Left kidney (tissue), 8 donors: ENCODE measurements at places on chromosomes 11 and 22. TPM values are rescaled to one million over a fixed set of nuclear protein-coding genes. Genes with fewer than 3 reads are reported as not detected.

DNA sequence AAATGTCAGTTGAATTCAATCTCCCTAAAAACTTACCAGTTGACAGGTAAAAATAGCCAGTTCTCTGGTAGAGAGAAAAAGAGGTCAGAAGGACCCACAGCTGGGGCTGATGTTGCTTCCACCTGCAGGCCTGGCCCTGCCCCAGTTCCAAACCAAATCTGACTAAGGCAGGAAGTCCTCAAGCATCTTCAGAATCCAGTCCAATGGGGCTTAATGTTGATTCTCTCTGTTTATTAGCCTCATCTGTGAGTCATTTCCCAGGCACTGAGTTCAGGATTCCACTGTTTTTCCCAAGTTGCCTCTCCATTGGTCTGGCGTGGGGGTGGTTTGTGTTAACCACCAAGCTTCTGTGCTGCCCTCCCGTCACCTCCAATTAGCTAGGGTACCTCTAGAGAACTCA, 601.8 kb downstream of the INSC start:
- no peak for DNase-seq

GRCh38 chr22:36365020-36365411, 22.8 kb downstream of the MYH9 start:
- no peak for DNase-seq

- DNase-seq: no peak
Observed at GRCh38 chr11:2381494-2382128, 4.5 kb downstream of the CD81 start.

GRCh38 chr11:65662247-65662798, 393 bp downstream of the RELA start:
- DNase-seq: no peak

DNA sequence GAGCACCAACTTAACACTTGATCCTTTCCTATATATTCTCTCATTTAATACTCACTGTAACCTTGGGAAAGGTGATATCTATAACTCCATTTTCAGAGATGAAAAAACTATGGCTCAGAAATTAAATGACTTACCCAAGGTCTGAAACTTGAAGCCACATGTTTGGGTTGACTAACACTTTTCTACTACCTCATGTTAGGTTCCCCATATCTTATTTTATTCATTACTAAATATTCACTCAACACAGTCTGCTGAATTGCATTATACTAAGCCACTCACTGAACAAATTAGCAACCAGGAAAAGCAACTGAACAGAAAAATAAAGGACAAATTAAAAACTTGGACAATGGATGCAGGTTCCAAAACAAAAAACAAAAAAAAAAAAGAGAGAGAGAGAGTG, 59.9 kb downstream of the FAM168A start:
- no peak for DNase-seq

DNA sequence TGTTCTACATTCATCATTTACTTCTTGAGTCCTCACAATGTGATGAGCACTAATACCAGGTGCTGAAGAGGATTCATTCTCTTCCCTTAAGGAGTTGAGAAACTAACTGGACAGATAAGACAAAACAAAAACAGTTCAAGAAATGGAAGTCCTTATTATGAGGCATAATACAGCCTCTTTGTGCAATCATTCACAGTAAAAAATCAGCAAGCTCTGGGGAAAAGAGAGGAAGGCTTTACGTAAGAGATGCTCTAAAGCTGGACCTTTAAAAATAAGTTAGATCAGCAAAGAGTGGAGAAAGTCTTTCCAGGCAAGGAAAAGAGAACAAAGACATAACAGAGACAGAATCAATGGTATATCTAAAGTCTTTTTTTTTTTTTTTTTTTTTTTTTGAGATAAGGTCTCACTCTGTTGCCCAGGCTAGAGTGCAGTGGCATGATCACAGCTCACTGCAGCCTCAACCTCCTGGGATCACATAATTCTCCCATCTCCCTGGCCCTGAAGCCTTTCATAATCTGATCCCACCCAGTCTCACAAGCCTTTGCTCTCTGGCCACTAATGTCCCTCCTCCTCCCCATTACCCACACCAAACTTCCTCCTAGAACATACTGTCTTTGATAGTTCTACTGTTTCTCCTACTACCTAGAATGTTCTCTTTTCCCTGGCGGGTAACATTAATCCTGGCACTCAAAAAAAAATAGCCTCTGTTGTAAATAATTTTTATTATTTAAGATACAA, 40.9 kb downstream of the MRTFA start:
- DNase-seq: no peak

GRCh38 chr22:35726933-35727332, 9.3 kb downstream of the APOL5 start:
- no peak for DNase-seq

GRCh38 chr11:1226226-1226985, 3.5 kb downstream of the MUC5B start:
- no peak for DNase-seq

- DNase-seq: no peak
Observed at GRCh38 chr22:47606426-47606825, 844.0 kb downstream of the TBC1D22A start.

- DNase-seq: no peak
Observed at GRCh38 chr11:67053896-67054329, 2.7 kb upstream of the RHOD start.

DNA sequence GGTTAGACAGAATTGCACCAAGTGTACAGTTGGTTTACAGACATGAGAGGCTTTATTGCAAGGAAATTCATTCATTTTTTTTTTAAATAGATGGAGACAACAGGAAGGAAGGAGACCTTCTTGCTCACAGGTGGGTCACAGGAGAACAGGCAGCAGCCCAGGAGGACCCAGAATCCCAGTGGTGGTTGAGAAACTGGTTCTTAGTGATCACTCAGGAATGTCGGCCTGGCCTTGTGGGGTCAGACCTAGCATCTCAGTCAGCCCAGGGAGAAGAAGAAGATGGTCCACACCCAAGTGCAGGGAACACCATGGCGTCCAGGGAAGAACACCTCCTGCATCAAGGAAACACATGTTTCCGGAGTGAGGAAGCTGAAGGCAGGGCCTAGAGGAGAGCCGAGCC, 849 bp downstream of the KRTAP5-11 start:
- no peak for DNase-seq

DNA sequence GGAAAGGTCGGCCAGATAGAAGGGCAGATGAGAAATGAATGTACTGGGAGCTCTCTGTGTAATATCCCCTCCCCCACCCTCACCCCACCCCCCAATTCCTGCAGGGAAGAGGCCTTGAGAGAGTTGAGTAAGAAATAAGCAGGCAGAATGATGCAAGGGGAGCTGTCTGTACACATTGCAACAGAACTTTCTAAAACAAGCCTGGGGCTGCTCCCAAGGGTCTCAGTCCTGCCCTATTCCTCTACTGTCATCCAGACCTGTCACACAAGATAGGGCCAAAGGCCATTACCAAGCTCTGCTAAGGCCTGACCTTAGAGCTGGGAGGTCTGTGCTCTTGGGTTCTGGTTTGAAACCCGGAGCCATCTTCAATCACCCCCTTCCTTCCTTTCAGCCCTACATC, 5.7 kb upstream of the DGAT2 start:
- no peak for DNase-seq

DNA sequence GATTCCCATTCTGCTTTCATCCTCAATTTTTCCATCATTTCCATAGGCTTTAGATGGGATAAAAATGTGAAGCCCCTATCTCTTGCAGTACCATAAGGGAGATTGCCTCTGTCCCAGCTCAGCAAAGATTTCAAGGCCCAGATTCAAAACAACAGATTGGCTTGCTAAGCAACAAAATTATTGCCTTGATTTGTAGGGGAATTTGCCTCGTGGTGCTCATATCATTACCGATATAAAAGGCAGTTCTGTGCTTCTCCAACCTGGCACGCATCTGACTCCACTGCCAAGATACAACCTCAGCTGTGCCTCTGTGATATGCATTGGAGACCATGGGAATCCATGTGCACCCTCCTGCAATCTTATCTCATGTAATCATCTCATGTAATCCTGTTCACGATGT, 25.0 kb upstream of the CEP126 start:
- no peak for DNase-seq

DNA sequence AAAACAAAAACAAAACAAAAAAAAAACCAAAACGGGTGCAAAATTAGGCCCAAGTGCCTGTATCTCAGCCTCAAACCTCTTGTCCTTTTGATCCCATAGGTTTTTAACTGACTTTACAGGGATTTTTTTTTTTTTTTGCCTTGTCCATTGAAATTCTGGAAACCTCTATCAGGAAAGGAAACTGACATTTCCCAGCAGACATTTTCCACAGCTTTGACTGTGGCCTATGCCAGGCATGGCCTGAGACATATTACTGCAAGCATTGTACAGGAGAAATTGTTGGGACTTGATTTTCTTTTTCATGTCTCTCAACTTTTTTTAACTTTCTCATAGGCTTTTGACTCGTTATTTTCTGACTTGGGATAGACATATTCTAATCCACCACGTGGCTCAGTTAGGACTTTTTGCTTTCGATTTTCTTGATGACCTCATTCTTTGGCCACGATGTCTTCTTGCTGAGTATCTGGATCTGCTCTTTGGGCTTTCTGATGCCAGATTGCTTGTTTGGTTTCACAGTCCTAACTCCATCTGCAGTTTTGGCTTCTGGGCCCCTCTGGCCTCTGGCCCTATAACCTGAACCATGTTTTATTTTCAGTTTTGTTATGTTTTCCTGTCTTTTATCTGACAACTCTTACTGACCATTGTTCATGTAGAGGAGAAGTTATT, 336.1 kb upstream of the C11orf87 start:
- DNase-seq: no peak

DNA sequence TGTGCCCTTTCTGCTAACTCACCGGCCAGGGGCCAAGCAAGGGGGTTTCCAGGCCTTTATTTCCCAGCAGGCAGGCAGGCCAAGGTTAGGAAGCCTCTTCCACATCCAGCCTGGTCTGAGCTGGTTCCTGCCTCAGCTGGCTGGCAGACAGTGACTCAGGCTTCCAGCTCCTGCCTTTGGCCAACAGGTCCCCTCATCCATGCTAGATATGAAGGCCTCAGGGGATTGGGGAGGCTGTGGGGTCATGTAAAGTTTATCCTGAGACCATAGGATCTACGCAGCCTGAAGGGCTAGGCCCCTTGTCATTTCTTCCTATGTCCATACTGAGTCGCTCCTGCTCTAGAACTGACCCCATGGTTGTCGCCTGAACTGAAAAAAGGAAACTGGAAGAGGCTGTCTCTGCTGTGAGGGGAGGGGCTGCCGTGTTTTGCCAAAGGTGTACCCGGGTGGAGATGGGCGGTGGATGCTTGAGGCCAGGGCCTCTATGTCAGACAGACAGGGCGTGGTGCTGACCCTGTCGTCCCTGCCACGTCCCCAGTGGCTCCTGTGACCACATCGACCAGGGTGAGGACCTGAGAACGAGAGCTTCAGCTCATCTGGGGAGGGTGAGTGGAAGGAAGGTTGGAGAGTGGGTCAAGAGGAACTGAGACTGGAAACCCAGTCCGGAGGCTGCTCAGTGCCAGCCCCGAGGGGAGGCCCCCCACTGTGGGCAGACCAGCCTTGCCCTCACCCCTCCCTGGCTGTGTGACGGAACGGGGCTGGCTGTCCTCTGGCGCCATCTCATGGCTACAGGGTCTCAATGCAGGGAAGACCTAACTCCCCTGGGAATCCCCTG, 17.0 kb downstream of the P2RY6 start:
- DNase-seq: peak; percentile 68

- no peak for DNase-seq
Observed at GRCh38 chr22:49664891-49665290, 162.8 kb downstream of the BRD1 start.

- no peak for DNase-seq
Observed at GRCh38 chr11:122173074-122173450, 57.0 kb upstream of the BLID start.

DNA sequence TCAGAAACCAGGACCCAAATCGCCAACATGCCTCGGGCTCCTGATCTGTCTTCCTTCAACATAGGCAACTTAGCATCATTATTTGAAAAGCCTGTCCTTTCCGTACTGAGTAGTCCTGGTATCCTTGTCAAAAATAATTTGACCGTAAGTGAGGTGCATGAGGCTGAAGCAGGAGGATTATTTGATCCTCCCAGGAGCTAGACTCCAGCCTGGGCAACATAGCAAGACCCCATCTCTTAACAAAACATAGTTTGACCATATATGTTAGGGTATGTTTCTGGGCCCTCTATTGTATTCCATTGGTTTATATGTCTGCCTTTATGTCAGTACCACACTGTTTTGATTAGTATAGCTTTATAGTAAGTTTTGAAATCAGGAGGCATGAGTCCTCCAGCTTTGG, 112.5 kb downstream of the MICAL3 start:
- no peak for DNase-seq

- peak; percentile 45 for DNase-seq
Observed at GRCh38 chr11:71206186-71206585, 46.2 kb downstream of the SHANK2 start.

DNA sequence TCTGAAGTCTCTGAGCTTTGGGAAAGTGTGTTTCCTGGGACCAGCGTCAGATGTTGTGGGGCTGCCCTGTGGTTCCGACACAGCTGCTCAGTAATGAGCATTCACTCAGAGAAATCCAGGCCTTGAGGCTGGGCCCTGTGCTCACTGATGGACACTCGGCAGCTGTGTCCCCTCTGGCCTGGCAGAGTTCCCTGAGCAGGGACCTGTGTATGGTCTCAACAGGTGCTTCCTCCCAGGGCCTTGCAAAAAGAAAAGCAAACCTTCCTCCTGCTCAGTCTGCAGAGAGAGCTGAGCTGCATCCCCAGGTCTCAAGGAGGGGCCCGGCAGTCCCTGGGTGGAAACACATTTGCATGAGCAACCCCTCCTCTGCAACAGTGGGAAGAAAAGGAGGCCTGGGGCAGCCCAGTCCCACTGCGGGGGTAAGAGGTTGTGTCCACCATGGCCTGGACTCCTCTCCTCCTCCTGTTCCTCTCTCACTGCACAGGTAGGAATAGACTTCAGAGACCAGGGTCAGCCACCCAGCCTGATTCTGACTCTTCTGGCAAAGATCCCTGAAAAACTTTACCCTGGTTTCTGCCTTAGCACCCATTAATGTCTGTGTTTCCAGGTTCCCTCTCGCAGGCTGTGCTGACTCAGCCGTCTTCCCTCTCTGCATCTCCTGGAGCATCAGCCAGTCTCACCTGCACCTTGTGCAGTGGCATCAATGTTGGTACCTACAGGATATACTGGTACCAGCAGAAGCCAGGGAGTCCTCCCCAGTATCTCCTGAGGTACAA, 131.2 kb downstream of the VPREB1 start:
- no peak for DNase-seq

- no peak for DNase-seq
Observed at GRCh38 chr11:117627259-117627658, 169.8 kb downstream of the DSCAML1 start.

GRCh38 chr11:109208121-109208520, 213.9 kb upstream of the C11orf87 start:
- no peak for DNase-seq

Gene PKDREJ
- polyA plus RNA-seq: 0.55 TPM

Gene BATF2
- polyA plus RNA-seq: 3.2 TPM

Gene OR51E2
- 1.3 TPM for polyA plus RNA-seq

Gene JAML
- 1.5 TPM for polyA plus RNA-seq

Gene MS4A4A
- polyA plus RNA-seq: 3.3 TPM

Gene SULT4A1
- polyA plus RNA-seq: 4.0 TPM
